ENCODE measurements at places on chromosomes 2 and 18.

DNA sequence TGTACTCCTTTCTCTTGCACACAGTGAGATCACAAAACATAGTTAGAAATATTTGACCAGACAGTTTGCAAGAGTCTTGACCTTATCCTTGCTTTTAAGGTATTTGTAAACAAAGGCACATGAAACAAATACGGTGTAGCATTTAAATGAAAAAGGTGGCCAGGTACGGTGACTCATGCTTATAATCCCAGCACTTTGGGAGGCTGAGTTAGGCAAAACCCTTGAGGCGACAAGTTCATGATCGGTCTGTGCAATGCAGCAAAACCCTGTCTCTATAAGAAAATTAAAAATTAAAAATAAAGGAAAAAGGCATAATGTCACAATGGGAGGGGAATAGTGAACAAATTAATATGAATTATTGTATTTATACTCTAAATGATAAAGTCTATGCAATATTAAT lies 109.5 kb upstream of the PIK3C3 start:
- DNase-seq = no peak

GRCh38 chr18:10682368-10682714 lies 156.5 kb downstream of the NAPG start:
- no peak for DNase-seq

DNA sequence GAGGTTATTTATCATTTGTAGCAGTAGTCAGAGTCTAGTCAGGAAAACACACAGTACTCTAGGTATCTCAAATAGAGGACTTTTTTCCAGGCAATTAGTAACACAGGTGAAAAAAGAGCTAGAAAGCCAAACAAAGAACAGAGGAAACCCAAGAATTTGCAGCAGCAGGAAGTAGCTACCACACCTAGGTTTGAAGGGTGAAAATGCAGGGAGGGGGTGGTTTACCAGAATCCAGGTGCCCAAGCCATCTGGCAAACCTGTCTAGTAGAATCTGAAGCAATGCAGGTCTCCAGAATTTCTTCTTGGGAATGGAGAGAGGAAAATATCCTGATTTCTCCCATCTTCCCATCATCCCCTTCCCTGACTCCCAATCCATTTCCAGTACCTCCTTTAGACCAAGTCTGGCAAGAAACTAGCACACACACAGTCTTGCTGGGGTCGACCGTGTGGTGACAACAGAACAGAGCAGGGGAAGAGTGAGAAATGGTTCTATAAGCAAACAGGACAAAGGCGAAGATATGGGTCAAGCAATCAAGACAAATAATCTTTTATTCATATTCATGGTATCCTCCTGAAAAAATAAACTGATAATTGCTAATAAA lies 231.9 kb upstream of the MMADHC start:
- no peak for DNase-seq

- no peak for DNase-seq
Measured at GRCh38 chr18:58990720-58991119, 126.0 kb downstream of the ZNF532 start.

DNA sequence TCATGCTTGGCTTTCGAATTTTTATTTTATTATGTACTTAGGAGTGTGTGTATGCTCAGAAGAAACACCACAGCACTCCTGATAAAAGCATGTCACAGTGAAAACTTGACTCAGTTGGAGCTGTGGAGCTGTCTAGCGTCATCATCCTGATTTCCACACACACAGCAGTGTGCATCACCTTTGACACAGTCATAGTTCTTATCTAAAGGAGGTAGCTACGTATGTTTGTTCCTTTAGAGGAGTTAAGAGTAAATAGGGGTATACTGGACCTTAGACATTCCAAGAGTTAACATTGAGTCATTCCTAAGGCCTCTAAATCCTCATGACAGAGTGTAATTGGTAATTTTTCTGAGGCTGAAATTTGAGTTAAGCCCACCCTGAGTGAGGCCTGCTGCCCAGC lies 96.9 kb downstream of the PHLPP1 start:
- DNase-seq = no peak

DNA sequence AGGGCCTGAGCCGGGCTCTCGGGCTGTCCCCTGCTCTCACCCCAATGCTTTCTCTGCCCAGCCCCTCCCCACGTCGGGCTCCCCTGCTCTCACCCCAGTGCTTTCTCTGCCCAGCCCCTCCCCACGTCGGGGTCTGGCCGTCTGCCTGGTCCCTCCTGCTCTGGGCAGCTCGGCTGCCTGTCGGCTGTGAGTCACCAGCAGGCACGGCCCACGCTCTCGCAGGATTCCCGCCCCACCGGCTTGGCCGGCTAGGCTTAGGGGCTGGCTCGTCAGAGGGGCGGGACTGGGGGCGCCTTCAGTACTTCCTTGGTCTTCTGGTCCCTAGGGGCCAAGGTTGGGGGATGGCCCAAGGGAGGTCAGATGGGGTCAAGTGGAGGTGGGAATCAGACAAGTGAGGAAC lies 3.3 kb downstream of the BOK start:
- no peak for DNase-seq

DNA sequence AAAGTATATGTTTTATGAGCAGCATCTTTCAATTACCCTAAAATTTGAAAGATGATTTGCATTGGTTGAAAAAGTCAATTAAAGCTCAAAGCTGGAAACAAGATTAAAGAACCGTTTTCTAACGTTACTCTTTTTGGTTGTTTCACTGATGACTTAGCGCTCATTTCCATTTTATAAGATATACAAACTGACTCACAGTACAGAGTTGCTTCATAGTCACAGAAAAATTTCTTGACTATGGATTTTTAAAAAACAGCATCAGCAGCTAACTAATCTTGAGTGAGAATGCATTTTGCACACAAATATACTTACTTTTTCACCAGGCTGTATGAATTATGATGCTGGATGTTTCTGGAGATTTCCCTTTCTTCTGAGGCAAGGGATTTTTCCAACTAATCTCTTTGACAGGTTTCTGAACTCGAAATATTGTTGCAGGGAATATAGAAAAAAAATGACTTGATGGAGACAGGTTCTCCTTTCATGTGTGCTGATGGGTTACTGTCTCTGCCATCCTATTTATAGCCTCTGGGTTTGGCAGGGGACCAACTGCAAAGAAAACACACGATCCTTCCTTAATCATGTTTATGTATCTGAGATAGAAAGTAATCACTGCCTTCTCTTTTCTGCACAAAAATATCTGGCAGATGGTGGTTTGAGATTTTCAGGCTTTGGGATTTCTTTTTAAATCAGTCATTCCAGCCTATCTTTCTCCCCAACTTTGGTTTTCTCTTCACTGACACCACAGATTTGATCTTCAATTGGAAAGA lies 129.4 kb upstream of the DAPL1 start:
- DNase-seq = no peak

All from stimulated activated CD4-positive, alpha-beta T cell treated with anti-CD3 and anti-CD28 coated beads, Interleukin-4, amount 100 ng/mL, for 4 hours (primary cell).